Activated CD4-positive, alpha-beta T cell treated with anti-CD3 and anti-CD28 coated beads for 24 hours (primary cell): ENCODE measurements at places on chromosomes 5 and 9.

DNA sequence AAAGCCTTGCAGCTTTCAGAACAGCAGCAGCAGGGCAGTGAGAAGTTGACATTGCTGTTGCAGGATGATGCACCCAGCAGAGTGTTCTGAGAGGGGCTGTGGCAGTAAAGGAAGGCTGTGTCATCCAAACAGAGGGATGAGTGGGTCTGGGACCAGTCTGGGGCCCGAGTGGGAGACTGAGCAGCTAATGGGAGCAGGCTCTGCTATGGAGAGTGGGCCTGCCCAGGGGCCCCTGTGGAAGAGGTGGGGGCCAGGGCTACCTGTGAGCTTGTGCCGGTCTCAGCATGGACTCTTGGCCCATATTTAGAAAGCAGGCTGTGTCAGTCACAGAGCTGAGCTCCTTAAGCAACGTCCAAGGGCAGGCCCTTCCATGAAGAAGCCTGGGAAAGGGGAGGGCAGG is 26.0 kb upstream of the PITX1 start:
- DNase-seq: no peak

DNA sequence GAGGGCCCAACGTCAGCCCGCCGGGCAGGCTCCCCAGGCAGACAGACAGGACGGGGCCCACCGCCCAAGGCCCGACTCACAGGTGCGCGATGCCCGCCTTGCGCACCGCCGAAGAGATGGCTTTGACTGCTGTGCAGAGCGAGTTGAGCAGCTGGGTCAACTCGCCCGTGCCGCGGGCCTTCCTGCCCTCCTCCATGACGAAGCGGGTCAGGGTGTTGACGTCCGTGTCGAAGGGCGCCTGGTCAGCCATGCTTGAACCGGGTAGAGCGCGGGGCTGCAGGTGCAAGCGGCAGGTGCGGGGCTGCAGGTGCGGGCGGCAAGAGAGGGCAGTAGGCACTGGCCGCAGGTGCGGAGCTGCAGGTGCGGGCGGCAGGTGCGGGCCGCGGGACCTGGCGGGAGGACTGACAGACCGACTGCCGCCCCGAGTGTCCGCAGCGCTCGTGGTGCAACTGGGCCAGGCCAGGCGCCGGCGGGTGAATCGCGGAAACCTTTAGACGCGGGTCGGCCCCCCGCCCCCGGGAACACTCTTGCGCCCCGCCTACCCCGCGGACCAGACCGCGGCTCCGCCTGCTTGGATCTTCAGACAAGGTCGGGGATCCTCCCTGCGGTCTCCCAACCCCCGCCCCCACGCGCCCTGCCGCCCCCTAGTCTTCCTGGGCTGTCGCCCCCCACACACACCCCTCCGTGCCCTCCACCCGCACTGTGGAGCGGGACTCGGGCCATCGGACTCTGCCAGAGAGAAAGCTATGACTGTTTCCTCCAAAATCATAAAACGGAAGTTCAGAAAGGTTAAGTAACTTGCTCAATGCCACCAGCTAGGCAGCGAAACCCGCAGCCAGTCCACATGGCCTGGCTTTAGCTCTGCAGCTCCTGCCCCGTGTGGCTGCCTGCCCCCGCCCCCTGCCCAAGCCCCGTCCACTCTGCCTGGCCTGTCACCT is at the start of gene FBP1:
Gene FBP1 (minus strand): TSS at position 458 of the 938 bp plus-strand sequence. CDS start 208 bp downstream, at position 250.
- no peak for DNase-seq

DNA sequence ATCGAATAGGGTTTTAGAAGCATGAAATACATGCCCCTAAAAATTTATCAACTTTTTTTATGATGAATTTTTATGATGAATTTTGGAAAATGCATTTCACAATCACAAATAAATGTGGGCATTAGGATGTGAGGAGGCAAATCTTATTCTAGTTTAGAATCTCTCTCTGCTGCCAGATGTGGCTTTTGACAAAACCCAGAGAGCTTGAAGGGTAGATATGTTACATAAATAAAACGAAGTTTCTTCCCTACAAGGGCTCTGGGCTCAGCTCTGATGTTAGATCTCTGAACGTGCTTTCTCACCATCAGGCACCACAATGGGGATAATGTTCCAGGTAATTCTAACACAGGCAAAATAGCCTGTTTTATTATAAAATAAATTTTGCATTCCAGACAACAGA is 102.3 kb upstream of the ADAMTSL1 start:
- DNase-seq: no peak

GRCh38 chr9:105890046-105890822 is 195.9 kb downstream of the TMEM38B start:
- DNase-seq: no peak
